Activated CD4-positive, alpha-beta T cell treated with anti-CD3 and anti-CD28 coated beads for 4 hours (primary cell): ENCODE measurements at places on chromosomes 1 and 21.

- DNase-seq, result no peak
Observed at GRCh38 chr1:220852408-220852807, 26.8 kb upstream of the HLX start.

DNA sequence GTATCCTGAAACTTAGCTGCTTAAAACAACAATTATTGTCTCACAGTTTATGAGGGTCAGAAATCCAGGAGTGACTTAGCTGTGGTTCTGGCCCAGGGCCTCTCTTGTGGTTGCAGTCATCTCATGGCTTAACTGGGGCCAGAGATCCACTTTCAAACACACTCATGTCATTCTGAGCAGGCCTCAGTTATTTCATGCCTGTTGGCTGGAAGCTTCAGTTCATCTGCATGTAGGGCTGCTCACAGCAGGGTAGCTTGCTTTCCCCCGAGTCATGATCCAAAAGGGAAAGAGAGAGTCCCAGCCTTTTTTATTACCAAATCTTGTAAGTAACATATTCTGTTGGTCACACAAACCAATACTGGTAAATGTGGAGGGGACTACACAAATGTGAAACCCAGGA, 96.6 kb upstream of the B3GALT2 start:
- DNase-seq, result no peak

GRCh38 chr1:11429935-11430334, 49.0 kb upstream of the DISP3 start:
- DNase-seq, result no peak

- no peak for DNase-seq
Observed at GRCh38 chr1:52659851-52660596, 27.1 kb downstream of the SHISAL2A start.

DNA sequence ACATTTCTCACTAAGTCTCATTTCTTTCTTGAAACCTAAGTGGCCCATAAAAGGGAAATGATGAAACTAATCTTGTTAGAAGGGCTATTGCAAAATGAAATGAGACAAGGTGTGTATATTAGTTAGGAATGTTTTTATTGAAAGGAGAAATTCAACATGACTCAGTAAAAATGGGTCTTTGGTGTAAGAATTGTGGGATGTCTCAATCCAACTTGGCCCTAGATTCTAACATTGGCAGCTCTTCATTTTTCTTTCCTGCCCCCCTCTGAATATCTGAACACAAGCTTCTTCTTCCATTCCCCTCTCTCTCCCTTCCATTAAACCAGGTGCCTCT, 26.8 kb upstream of the TARBP1 start:
- no peak for DNase-seq

DNA sequence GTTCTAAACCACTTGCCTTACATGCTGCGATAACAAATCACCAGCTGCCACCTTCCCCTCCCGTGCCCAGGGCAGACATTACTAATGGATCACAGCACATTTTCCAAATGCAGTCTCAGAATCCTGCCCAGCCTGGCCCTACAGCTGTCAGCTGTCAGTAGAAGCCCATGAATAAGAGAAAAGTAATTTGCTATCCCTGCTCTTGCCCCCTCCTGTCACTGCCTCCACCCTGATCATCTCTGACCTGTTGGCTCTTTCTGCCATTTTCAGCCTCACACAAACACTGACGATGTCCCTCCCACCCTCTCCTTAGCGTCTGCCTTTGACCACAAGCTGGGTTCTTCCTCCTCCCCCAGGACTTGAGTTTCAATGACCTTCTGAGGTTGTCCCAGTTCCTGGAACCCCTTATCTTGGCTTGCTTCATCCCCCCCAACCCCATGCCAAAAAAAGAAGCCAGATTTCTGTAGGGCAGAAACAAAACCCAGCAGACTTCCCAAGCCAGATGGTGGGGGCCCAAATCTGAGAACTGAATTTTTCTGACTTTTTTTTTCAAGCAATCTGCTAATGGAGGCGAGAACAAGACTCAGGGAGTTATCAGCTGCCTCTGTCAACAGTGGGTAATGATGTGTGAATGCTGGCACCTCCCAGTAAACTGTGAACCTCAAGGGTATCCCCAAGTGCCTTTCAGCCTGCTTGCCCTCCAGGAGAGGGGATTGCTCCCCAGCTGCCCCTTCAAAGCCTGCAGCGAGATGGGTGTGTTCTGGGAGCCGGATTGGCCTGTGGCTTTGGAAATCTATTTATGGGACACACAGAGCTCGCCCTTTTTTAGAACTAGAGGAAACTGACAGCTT, 216.5 kb upstream of the VAMP3 start:
- no peak for DNase-seq

GRCh38 chr1:155324037-155324716, 3.5 kb downstream of the RUSC1 start:
- DNase-seq, result peak; percentile 84

DNA sequence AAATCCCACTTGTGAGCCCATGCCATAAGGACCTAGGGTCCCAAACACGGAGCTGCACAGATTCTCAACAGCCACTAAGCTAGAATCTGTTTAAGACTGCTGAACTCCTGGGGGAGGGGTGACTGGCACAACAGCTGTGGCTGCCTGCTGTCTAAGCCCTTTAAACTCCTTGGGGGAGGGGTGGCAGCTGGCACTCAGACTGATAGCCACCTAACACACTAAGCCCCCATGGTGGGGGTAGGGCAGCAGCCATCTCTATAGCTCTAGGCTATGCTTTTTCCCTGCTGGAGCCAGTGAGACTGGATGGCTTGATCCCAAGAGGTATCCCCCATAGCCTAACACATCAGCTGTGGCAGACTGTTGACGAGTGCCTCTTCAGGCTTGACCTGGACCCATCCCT, 73.3 kb upstream of the FMO3 start:
- DNase-seq, result no peak

GRCh38 chr1:53593758-53594380, 134.7 kb downstream of the DMRTB1 start:
- no peak for DNase-seq
